NCI-H2171 (cell line): ENCODE measurements at places on chromosomes 12 and 14.

DNA sequence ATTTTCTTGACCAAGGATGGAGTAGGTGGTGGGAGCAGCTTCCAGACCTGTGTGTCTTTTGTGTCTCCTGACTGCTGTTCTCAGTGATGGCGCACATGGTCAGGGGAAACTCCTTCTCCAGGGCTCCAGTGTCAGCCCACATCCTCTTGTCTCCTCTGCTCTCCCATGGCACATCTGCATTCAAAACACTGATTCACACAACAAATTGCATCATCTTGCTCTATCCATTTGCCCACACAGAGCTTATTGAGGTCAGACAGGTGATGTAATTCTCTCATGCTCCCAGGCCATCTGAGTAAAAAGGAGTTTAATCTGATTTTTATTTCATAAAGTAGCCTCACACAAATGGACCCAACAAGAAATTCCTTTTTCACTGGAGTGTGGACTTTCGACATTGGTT is 21.8 kb upstream of the TMEM132C start:
- DNase-seq = no peak

- no peak for DNase-seq
Measured at GRCh38 chr12:121892673-121893561, 4.3 kb downstream of the PSMD9 start.

GRCh38 chr14:20194101-20194500 is 3.4 kb downstream of the OR11G2 start:
- DNase-seq = no peak

- DNase-seq = no peak
Measured at GRCh38 chr14:65277027-65277426, 135.5 kb upstream of the FUT8 start.

DNA sequence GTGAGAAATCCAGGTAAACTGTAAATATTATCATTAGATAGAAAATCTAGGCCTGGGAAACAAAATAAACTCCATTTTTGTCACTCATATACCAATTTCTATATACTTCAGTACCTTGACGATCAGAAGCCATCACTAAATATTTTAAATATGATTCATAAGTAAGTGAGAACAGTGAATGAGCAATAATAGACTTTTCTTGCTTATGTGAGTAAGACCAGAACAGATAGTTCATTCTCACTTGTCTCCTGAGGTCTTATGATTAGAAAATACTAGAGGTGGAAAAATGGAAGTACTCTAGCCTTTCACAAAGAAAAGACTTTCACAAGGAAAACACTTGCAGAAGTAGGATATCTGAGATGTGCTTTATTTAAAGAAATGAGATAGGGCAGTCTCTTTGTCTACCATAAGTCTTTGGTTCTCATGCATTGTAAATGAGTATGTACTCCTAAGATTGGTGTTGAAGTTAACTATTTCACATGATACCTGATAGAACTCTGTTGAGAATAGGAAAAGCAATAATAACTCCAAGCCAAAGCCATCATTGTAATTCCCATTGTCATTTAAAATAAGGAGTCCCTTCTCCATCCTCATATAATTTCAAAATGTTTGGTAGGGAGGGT is 10.1 kb upstream of the SMCO3 start:
- DNase-seq = no peak

GRCh38 chr14:47662466-47662865 is 12.9 kb downstream of the MDGA2 start:
- no peak for DNase-seq
